Islet precursor cell (in vitro differentiated cells): ENCODE measurements at places on chromosomes 16 and 17.

DNA sequence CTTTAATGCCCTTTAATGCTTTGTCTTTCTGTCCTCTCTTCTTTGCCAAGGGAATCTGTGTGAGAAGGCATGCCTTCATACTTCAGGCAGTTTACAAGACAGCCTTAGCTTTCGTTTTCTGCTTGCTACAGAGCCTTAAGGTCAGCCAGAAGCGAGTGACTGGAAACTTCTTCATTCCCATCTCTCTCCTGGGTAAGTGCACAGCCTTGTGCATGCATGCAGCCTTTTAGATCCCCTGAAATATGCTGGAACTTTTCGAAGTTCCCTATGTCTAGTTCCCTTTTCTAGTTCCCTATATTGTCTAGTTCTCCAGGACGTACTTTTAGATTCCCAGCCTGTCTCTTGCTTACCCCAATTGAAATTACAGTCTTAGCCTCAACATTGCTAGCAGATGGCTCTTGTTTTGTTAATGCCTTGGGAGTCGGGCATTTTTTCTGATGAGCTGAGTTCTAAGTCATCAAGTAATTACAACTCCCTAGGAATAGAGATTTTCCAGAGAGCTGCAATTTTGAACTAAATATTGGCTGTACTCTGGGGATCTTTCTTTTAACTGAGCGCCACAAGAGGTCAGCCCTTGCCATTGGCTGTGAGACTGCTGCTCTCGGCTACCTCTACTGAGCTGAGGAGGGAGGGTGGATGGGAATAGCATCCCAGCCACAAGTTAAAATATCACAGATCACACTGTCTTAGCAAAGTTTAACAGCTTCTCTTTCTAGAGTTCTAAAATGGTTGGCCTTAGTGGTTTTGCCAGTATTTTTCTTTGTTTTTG is 22.7 kb upstream of the PPM1D start:
- no peak for DNase-seq

GRCh38 chr16:27767971-27768591 is 218.1 kb downstream of the KATNIP start:
- DNase-seq, result no peak

- no peak for DNase-seq
These were observed at the start of gene GCGR for GRCh38 chr17:81803728-81804558. GCGR (plus strand) TSS chr17:81804150; CDS start chr17:81809019, 4,869 bp downstream.

GRCh38 chr17:73834684-73835343 is 190.6 kb upstream of the SDK2 start:
- no peak for DNase-seq

DNA sequence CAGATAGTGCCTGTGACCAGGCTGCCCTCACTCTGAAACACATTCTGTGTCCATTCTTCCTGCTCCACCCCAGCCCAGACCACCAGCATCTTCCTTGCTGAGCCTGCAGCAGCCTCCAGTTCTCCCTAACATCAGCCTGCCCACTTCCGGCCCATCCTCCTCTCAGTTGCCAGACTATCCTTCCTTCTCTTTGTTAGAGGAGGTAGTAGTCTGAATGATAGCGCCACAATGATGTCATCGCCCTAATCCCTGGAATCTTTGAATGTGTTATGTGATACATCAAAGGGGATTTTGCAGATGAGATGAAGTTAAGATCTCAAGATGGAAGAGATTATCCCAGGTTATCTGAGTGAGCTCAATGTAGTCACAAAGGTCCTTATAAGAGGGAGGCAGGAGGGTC is 3.2 kb upstream of the ZDHHC1 start:
- DNase-seq, result no peak

DNA sequence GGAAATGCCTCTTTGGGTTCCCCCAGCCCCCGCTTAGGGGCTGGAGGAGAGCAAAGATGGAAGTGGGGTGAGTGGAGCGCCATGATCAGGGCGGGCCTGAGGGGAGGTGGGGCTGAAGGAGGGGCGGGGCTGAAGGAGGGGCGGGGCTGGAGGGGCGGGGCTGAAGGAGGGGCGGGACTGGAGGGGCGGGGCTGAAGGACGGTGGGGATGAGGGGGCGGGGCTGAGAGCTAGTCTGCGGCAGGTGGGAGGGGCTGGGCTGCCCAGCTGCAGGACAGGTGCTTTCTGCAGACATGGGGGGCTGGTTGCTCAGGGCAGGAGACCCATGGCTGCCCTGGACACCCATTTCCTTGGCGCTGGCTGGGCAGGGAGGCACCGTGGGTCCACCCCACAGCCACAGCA is 39.1 kb upstream of the PABPN1L start:
- no peak for DNase-seq

- no peak for DNase-seq
These were observed 6.6 kb downstream of the PDP2 start for GRCh38 chr16:66886914-66887313.

- no peak for DNase-seq
These were observed 7.8 kb upstream of the RNASEK start for GRCh38 chr17:7004398-7005253.

- DNase-seq, result no peak
These were observed 59.6 kb downstream of the ZZEF1 start for GRCh38 chr17:4083187-4083586.
